Kidney (tissue), 22 donors: ENCODE measurements at places on chromosomes 2 and 18.

DNA sequence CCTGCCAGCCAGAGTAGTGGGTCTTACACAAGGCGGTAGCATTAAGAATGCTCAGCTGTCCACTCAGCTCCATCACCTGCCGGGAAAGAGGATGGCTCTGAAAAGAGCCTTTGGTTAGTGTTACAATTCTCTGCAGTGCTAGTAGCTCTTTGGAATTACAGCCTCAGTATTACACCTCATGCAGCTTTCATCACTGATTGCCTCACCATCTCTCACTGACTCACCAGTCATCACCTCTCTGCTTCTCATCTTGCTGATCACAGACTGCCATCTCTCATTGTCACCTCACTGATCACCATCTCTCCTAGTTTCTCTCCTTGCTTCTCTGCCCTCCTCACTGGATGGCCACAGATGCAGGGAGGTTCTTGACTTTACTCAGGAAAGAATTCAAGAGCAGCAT is 573.5 kb upstream of the SETBP1 start:
- DNase-seq: no peak

DNA sequence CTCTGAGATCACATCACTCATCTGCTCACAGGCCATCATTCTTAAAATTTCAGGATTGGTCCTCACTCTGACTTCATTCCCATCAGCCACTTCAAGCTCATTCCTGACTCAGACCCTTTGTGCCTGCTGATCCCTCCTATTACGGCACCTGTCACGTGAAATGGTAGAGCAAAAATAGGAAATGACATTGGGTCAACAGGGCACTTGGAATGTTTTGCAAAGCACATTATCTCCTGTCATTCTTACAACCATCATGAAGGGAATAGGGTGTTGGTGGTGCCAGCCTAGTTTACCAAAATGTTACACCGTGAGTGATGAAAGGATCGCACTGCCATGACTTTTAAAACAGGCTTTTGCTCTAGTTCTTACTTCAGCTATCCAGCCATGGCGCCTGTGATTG is 61.1 kb downstream of the EIF5B start:
- DNase-seq: no peak

GRCh38 chr18:31093880-31094279 is 8.3 kb downstream of the DSC2 start:
- no peak for DNase-seq

GRCh38 chr2:144516411-144516980 is 3.4 kb downstream of the ZEB2 start:
- peak; percentile 49 for DNase-seq

DNA sequence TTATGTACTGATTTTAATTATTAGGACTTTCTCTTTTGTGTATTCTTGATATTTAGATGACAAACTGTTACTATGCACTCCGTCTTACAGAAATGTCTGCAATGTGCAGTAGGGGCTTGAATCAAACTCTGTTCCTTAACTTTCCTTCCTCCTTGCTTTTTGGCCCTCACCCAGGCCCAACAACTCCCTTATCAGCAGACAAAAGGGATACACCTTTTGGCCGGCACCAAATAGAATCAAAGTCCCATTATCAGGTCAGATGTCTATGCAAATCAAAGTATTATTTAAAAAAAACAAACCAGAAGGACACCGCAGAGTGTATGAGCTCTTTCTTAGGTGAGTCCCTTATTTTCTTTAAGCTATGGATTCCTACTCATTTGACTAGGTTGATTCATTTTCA is 116.3 kb upstream of the SERPINE2 start:
- DNase-seq: no peak

DNA sequence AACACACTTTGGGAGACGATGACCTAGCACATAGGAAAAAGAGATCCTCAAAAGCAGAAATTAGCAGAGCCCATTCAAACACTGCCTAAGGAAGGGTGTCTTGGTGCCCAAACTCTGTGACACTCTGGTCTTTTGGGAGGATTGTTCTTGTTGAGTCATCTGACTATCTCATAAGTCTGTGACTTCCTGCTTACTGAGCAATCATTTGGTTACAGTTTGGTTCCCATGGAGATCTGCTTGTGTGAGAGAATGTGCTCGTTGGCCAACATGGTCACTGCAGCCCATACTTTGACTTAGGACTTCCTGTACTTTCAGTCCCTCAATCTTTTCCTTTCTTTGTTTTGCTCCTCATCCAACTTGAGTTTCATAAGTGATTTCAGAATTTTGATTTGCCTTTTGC is 602.9 kb downstream of the NYAP2 start:
- DNase-seq: no peak

DNA sequence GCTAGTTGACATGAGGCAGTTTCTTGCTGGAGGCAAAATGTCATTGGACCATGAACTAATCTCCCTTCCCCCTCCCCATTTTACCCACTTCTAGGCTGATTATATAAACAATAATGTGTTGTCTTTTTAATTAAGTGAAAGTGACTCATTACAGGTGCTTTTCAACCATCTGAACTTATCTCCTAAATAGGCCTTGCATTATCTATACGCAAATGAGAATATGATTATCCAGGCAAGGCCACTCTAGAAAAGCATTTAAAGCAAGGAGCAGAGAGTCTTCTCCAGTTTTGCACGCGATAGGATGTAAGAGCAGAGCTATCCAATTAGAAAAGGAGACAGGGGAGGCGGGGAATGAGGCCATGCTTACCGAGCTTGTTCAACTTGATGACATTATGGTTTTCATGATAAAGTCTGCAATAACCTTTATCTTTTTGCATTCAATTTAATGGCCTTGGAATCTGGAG is 286.1 kb upstream of the SIX3 start:
- DNase-seq: no peak

DNA sequence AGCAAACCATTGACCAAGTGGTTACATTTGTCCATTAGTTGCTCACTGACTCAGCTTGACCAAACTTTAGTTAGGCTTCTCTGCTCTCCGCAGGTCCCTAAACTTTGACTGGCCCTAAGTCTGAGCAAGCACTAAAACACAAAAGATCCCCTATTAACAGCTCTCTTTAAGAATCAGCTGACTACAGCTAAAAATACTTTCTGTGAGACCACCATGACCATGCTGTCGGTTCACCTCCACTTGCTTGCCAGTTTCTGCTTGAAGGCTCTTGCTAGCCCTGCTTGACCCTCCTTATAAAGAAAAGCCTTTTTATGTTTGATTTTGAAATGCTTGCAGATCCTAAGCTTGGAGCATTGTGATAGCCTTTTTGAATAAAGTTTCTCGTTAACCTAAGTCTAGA is 40.4 kb upstream of the RIT2 start:
- no peak for DNase-seq

DNA sequence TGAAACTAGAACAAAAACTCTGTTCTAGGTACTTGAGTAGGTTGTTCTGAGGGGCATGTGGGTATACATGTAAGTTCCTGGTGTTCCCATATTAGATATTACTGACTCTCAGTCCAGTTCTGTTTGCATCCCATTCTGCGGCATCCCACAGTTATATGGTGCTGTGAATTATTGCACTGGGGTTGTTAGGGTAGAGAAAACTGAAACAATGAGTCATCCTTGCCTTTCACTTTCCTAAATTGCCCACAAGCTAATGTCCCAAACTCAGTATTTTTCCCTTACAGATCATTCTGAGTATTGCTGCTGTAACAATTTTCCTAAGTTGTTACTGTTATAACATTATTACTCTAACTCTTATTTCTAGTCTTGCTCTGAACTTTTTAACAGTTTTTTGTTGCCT is 3.0 kb downstream of the WDR75 start:
- DNase-seq: no peak

DNA sequence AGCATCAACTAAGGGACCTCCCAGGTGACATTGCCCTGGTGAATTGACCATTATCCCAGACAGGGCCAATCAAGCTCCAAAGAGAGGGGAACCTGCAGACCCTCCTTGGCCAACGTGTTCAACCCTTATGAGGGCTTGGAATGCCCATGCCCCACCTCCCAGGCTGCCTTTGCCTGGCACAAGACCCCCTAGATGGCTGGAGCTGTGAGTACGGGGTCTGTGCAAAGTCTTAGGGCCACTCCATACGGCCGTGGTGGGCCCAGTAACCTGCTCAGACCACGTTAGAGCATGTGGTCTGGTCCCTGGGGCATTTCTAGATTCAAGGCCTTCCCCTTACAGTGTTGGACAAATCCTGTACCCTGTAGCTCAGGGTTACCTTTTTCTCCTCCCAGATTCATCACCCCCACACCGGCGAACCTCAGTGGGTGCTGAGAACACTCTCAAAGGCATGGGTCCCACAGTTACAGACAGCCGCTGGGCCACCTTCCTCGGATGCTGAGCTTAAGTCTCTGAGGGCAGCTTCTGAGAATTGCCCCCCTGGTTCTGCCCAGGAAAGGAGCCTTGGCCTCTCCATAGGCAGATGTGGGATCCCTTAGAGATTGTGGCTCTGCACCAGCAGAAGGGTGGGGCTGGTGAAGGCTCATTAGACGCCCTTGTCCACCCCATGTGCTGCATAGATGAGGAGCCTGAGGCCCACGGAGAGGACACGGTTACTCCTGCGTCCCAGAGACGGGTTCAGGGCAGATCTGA is 18.3 kb upstream of the KCNK3 start:
- peak; percentile 18 for DNase-seq

DNA sequence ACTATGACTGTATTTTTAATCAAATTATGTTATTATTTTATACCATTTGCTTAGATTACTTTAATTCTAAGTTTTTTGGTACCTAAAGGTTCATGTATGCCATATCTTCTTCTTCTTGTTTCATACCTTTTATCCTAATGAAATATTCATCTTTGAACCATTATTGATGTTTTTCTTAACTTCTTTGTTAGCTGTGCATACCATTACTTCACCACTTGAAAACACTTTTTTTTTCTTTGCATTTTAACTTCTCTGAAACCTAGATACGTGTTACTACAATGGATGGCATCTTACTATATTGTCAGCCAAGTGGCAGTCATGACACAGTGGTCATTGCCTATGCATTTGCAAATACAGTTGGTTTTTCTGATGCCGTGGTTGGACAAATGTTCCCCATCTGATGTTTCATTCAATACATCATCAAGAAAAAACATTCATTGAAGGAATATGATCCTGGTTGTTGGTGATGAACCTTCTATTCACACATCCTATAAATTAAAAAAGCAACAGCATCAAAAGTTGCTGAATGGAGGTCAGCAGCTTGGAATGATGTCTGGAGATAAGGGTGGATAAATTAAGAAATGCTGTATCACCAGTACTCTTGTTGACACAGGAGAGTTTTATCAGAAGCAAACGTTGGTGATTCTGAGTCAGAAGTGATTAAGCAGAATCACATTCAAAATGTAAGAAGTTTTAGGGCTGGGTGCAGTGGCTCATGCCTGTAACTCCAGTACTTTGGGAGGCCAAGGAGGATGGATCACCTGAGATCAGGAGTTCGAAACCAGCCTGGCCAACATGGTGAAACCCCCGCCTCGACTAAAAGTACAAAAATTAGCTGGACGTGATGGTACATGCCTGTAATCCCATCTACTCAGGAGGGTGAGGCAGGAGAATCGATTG is 7.4 kb downstream of the IL36A start:
- DNase-seq: no peak

GRCh38 chr2:200453853-200454534 is 55.9 kb downstream of the KCTD18 start:
- DNase-seq: no peak

DNA sequence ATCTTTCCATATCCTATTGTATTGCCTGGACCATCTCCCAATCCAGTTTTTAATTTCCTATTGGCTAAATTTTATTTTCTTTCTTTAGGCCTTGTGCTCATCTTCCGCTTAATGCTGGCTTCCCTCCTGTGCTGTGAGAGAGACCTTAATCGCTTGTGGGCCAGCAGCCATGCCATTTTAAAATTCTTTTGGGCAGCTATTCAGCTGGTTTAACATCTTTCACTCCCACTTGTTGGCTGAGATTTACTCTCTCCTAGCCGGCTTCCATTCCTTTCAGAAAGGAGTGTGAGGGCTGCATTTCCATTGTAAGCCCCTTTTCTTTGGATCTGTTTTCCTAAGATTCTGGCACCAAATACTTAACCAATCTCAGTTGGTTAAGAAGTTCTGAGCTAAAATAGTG is 140.9 kb upstream of the RASGRP3 start:
- no peak for DNase-seq

DNA sequence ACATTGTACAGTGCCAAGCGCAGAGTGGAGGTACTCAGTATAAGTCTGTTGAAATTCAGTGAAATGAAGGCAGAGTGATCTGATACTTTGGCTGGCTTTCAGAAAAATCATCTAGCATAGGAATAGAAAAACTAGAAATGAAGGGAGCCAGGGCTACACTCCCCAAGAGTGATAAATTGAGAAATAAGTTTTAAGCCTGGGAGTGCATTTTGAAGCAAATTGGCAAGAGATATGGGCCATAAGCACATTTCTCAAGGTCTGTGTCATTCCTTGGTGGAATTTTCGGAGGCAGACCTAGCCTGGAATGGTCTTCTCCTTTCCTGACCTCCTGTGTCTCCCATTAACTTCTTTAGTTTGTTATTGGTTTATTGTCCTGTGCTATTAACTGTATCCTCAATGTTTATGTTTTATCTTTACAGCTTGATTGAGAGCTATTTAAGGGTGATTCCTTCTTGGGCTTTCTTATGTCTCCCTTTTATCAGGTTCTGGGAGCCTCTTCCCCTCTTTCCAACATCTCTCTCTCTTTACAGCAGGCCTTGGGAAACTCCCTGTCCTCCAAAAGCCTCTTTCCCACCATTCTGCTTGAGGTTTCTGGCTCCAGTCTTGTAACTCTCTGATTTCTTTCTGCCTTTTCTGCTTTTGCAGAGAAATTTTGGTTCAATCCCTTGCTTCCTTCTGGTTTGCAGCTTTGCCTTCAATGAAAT is 649.5 kb downstream of the SLC4A3 start:
- no peak for DNase-seq

- no peak for DNase-seq
Observed at GRCh38 chr2:212489719-212490346, 48.8 kb downstream of the ERBB4 start.

GRCh38 chr2:68989035-68989434 is 14.6 kb downstream of the GKN1 start:
- no peak for DNase-seq

GRCh38 chr2:38603402-38604290 is 918 bp upstream of the HNRNPLL start:
- peak; percentile 94 for DNase-seq

DNA sequence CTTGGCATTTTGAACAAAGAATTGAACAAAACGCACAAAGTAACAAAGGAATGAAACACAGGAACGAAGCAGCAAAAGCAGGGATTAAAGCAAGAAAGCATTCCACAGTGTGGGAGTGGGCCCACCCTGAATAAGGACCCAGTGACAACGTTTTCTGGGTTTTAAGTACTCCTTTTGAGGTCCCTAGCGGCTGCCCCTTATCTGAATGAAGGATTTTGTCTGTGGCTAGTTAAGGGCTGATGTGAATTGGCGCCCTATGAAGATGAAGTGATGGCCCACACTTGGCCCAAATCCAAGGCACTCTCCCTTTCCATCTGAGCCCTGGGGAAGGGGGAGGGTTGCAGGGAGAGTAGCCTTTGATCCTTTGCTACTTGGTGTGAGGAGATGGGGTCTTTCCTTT is 7.8 kb upstream of the CCDC141 start:
- no peak for DNase-seq

- DNase-seq: no peak
Observed at GRCh38 chr2:152386266-152386665, 51.3 kb downstream of the FMNL2 start.
